ENCODE measurements at places on chromosomes 16 and 17. TPM values are rescaled to one million over a fixed set of nuclear protein-coding genes. Genes with fewer than 3 reads are reported as not detected.

The KRT20 gene
- total RNA-seq = not detected

The ST6GALNAC2 gene
- total RNA-seq = 12.0 TPM

The MT3 gene
- total RNA-seq = not detected

The SLC9A5 gene
- 0.96 TPM for total RNA-seq

The CUEDC1 gene
- total RNA-seq = 18.0 TPM

The AKAP1 gene
- total RNA-seq = 63.9 TPM

DNA sequence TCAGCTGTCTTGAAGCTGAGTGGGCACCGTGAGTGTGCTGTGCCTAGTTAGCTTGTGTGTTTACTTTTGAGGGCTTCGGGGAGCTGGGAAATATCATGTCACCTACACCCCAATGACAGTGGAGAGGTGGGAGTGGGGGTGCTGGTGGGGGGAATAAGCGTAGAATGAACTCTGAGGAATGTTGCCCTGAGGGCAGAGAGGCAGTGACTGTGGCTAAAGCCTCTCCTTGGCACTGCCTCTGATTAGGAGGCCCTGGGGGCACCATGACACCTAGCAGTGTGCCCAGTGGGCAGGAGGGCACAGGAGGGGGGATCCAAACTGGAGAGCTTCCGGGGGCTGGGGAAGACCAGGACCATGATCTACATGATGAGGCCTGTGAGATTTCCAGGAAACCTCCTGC is 24.8 kb downstream of the CACNA1G start:
- no peak for DNase-seq

All from breast epithelium (tissue), 4 donors.